ENCODE measurements at places on chromosomes 11 and 22.
A peak's percentile ranks its signal among the peaks of the same experiment; 100 is the strongest.

DNA sequence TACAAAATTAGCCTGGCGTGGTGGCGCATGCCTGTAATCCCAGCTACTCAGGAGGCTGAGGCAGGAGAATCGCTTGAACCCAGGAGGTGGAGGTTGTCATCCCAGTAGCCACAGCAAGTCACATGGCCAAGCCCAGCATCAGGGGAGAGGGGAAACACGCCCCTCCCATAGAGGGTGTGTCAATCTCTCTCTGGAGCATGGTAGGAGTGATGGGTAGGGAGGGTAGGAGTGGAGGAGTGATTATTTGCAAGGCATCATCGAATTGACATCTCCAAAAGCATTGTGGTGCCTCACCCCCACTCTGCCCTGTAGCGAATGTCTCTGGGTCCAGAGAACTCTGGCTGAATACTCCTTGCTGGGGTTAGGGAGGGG is 6.1 kb upstream of the SSTR3 start:
- DNase-seq, result no peak

- no peak for DNase-seq
Observed at GRCh38 chr11:76501526-76502202, 56.8 kb downstream of the EMSY start.

DNA sequence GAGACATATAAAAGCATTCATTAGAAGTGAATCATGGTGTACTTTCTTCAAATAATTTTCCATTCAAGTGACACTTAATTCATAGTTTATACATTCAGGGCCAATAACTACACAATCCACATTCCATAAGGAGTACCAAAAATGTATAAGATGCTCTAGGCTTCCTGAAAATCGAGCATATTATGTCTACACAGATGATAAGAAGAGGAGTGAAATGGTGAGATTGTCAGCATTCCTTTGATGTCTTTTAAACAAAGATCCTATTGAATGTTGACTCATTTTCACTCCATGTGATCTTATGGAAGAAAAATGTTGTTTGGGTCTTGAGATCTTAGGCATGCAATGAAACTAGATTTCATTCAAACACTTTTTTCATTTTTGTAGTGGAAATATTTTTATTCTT is 843.2 kb downstream of the KCNA4 start:
- no peak for DNase-seq

DNA sequence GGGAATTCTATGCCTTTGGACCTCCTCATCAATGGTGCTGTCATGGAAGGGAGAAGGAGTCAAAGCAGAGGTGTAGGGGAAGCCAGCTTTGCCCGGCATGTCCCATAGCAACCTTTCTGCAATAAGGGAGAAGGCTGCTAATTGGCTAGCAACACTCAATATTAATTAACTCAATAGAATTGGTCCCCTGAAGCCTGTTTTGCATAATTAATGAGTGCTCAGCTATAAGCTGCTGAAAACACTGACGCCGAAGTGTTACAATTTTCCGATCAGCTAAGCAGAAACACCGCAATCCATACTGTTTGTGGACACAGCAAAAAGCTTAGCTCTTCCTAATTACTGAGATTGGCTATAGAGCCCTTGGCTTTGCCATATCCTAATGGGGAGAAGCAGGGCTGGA is 245.0 kb downstream of the CSNK2A3 start:
- DNase-seq, result no peak

GRCh38 chr11:1837171-1838076 is 1.4 kb upstream of the TNNI2 start:
- DNase-seq, result peak; percentile 91

DNA sequence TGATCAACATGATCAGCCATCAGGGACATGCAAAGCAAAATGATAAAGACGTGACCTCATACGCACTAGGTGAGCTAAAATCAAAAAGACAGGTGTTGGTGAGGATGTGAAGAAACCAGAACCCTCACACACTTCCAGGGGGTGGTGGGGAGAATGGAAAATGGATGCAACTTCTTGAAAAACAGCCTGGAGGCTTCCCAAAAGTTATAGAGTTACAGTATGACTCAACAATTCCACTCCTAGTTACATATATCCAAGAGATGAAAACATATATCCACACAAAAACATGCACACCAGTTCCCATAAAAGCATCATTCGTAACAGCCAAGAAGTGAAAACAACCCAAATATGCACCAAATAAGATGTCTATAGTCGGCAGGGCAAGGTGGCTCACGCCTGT is 42.1 kb upstream of the APLNR start:
- DNase-seq, result no peak

- DNase-seq, result no peak
Observed at GRCh38 chr11:62928011-62928410, 6.8 kb upstream of the CHRM1 start.

GRCh38 chr11:10906521-10906920 is 48.7 kb upstream of the ZBED5 start:
- no peak for DNase-seq

GRCh38 chr11:126407682-126408288 is 52.3 kb downstream of the ST3GAL4 start:
- DNase-seq, result no peak

DNA sequence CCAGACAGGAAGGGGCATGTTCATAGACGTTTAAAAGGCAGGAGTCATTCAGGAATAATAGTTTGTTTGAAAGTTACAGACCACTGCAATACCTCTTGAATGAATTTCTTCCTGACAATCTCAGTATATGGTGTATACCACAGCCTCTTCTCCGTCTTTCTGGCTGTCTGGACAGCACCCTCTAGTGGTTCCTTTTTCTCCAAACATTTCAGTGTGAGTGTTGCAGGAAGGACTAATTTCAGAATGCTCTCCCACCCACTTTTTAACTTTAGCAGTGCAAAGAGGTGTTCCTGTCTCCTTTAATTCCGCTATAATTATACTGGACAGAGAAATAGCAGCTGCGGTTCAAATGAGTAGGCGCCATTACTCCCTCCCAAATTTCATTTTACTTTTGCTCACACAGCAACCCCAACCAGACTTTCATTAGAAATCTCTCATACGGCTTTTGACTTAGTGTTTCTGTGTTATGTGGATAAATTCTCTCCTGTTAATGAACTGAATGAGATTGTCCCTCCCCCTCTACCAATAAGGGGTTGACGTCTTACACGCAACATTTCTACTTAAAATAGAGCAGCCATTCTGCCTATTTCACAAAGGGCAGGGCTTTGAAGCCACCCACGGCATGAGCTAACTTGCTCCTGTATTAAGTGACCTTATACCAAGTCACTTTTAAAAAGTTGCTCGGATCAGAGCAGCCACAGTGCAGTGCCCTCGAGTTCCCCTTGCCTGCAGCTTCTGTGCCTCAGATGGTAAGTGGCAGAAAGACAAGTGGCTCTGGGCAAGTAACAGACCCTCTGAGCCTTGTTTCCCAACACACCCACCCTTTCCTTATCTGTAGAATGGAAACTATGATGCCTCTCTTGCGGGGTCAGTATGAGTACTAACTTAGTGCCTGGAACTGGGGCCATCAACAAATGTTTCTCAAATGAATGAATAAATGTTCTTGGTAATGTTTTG is 368.6 kb downstream of the OPCML start:
- no peak for DNase-seq

DNA sequence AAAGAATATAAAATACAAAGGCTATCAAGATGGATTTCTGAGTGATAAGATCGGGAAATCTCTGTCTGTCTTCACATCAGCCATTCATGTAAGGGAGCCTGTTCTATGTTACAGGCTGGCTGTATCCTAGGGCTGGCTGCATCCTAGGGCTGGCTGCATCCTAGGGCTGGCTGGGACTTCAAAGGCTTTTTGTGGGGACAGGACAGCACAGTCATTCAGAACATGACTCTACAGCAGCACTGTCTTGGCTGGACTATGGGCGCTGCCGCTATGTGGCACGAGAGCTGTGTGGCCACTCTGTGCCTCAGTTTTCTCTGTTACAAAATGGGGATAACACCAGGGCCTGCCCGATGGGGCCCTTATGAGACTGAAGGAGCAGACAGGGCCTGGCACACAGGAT is 10.2 kb downstream of the ADAMTS8 start:
- no peak for DNase-seq

- DNase-seq, result no peak
Observed at GRCh38 chr11:44963136-44963535, 12.5 kb upstream of the TP53I11 start.

GRCh38 chr11:10725114-10725906 is 25.7 kb upstream of the CTR9 start:
- DNase-seq, result peak; percentile 32

GRCh38 chr11:118312328-118312727 is 7.8 kb downstream of the CD3E start:
- DNase-seq, result no peak

- DNase-seq, result peak; percentile 41
Observed at GRCh38 chr11:66291706-66292542, at the start of gene TMEM151A. Gene TMEM151A (plus strand): TSS chr11:66291894. CDS start chr11:66292014, 120 bp downstream.

GRCh38 chr11:134537941-134538340 is 125.9 kb upstream of the B3GAT1 start:
- no peak for DNase-seq

DNA sequence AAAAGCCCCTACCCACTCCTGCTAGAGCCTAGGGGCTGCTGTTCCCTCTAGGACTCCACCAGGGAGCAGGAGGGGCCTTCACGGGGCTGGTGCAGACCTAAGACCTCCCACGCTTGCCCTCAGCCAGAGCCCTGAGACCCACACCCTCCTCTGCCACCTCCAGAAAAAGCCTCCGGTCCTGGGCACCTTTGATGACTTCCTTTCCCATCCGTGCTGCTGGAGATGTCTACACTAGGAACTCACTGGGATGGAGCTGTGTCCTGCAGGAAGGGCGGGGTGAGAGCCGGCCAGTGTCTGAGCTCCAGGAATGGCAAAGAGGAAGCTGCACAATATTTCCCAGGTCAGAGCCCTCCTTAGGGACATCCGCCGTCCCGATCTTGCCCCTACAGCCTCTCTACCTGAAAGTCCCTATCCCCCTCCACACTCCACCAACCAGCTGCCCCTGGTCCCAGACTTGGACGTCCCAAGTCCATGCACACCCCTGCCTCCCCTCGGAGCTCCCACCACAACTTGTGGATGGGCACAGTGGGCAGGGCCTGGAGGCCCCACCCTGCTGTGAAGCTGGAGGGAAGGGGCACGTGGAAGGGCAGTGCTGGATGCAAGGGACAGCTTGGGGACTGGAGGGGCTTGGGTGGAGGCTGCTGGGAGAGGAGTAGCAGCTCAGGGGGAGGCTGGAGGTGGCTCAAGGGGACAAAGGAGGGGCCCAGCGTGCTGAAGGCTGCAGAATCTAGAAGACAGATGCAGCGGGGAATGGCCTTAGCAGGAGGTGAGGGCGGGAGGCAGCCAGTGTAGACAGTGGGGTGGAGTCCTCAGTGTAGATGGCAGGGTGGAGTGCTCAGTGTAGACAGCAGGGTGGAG is 13.5 kb upstream of the LRP5 start:
- DNase-seq, result no peak

DNA sequence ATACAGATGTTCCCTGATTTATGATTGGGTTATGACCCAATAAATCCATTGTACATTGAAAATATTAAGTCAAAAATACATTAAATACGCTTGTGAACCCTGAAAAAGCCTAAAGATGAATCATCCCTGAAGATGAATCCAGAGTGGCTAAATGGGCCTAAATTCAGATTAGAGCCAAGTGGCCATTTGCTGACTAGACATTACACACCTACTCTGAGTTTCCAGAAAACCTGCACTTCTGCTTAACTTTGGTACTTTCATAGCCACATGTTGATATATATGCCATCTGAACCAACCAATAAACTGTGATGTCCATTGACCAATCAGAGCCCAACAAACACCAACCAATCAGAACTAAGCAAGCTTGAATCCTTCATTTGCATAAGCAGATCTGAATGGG is 106.9 kb downstream of the WT1 start:
- DNase-seq, result no peak

GRCh38 chr11:121780971-121781370 is 328.2 kb upstream of the SORL1-AS1 start:
- DNase-seq, result no peak

DNA sequence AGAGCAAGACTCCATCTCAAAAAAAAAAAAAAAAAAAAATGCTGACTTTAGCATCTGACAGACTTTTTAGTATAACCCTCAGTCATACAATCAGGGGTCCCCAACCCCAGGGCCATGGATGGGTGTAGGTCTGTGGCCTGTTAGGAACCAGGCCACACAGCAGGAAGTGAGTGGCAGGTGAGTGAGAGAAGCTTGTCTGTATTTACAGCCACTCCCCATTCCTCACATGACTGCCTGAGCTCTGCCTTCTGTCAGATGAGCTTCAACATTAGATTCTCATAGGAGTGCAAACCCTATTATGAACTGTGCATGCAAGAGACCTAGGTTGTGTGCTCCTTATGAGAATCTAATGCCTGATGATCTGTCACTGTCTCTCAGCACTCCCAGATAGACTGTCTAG is 3.3 kb downstream of the FAM227A start:
- no peak for DNase-seq

- no peak for DNase-seq
Observed at GRCh38 chr11:43567396-43567975, 113.1 kb upstream of the HSD17B12 start.

DNA sequence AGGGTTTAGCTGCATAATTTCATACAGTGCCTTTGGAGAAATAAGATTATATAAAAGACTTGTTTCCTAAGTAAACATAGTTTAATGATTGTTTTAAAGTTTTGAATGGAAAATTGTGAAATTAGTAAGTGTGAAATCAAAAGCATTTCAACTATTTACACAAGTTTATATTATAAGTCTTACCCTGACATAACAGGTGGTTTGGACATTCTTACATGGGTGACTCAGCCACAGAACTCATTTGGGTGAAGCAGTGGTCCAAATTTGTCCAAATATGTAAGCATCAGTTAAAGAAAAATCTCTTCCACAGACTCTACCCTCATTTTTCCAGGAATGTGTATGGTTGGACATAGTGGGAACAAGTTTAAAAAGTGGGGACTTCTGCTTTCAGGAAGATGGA is 68.0 kb downstream of the USP47 start:
- no peak for DNase-seq

GRCh38 chr22:17783312-17783711 is 9.0 kb upstream of the BID start:
- no peak for DNase-seq

DNA sequence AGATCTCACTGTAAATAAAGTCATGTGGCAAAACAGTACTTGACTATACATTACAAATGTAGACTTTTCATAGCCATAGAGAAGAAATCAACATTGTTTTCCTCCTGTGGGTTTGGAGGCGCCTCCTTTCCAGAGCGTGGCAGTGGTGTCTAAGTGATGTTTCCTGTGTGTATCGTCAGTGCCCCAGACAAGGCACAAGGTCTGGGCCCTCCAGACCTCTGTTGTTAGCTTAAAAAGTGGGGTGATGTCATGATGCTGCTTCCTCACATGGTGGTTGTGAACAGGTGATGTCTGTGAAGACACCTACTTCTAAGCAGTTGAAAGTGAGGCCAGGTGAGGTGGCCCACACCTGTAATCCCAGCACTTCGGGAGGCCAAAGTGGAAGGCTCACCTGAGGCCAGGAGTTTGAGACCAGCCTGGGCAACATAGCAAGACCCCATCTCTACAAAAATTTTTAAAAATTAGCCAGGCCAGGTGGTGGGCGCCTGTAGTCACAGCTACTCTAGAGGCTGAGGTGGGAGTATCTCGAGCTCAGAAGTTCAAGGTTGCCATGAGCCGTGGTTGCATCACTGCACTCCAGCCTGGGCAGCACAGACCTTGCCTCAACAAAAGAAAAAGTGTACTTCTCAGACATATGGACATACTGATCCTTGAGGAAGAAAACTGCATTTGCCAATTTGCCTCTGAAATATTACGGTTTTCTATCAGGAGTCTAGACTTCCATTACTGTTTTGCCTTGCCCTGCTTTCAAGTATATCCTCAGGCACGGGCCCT is 15.7 kb downstream of the NUP50 start:
- DNase-seq, result no peak

GRCh38 chr22:43889201-43889859 is 2.5 kb downstream of the PNPLA5 start:
- no peak for DNase-seq

GRCh38 chr11:14255238-14255534 is 103.8 kb downstream of the RRAS2 start:
- DNase-seq, result no peak
